Suprapubic skin (tissue), 4 donors: ENCODE measurements at places on chromosomes 13 and 19.

DNA sequence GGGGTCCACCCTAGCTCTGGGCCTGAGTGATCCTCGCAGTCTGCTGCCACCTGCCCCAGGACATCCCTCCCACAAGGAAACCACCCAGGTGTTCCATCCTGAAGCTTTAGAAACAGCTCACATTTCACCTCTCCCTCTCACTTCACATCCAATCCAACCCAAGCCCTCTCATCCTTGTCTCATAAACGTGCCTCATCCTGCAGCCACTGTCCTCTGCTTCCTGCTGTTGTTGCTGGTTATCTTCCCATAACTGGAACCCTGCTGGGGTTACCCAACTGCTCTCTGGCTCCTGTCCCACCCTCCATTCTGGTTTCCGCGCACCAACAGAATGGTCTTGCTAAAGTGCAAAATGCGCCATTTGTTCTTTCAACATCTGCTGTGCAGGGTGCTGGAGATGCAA lies 59.7 kb upstream of the MTIF3 start:
- DNase-seq: no peak

GRCh38 chr13:45852494-45852893 lies 941 bp upstream of the SIAH3 start:
- DNase-seq: no peak

- DNase-seq: no peak
Measured at GRCh38 chr19:18746401-18747325, 44.4 kb downstream of the COMP start.

DNA sequence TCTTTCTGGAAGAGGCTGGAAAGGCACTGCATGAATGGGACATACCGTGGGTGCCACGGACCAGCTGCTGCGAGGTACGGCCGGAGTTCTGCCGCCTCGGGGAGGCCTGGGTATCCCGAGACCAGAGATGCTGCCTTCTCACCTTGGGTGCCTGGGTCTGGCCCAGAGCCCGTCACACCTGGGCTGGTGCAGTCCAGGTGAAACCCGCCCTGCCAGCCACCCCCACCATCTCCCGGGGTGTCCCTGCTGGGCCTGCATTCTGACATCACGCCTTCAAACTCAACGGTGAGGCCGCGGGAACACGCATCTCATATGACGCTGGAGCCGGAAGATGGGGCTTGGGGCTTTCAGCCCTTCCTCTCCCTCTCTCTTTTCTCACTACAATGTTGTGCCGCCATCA lies 98.0 kb downstream of the GADD45B start:
- DNase-seq: peak; percentile 62

- DNase-seq: no peak
Measured at GRCh38 chr19:1511318-1512317, 1.2 kb downstream of the ADAMTSL5 start.
